ENCODE measurements at places on chromosomes 1 and 21.
A peak's percentile ranks its signal among the peaks of the same experiment; 100 is the strongest.

- DNase-seq = no peak
Measured at GRCh38 chr1:166701603-166702100, 137.6 kb upstream of the POGK start.

DNA sequence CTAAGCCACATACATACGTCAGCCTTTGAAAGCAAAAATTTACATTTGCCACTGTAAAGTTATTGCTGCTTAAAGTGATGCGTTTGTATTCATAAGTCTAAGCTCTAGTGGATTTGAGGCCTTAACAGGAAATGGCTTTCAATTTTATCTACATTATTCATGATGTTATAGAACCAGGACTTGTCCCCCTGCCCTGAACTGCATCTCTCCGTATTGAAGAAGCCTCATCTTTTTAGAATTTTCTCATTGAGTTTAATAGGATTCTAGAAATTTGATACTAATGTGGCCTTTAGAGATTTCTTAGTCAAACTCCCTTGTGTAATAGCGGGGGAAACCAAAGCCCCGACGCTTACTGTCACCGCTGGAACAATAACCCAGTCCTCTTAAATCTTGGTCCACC, 9.9 kb downstream of the UTP25 start:
- no peak for DNase-seq

- no peak for DNase-seq
Measured at GRCh38 chr1:68046423-68046822, 4.0 kb downstream of the DIRAS3 start.

- DNase-seq = no peak
Measured at GRCh38 chr1:185886671-185887070, 152.5 kb downstream of the HMCN1 start.

DNA sequence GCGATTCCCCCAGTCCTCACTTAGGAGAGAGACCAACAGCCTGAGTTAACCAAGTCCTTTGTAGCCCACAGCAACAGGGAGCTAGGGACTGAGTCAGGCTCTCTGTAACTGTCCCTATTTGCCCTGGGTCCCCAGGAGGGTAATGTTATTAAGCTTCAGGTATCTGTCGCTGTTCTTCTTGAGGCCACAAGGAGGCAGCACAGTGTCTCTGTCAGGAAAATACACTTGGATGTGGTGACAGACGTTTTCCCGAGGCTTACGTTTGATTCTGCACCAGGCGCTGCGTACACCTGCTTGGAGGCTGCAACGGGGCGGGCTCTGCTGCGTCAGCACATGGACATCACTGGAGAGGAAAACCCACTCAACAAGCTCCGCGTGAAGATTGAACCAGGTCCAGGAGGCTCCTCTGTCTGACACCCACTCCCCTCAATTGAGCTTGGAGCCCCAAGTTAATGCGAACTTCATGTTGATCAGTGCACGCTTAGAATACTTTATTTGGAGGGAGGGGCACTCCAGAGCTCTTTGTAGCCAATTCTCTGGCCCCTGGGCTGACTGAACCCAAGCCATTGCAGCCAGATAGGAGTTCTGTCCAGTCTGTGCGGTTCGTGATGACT, 10.7 kb upstream of the ELF3 start:
- DNase-seq = no peak

GRCh38 chr1:27605796-27606707, 2.1 kb upstream of the AHDC1 start:
- DNase-seq = no peak

DNA sequence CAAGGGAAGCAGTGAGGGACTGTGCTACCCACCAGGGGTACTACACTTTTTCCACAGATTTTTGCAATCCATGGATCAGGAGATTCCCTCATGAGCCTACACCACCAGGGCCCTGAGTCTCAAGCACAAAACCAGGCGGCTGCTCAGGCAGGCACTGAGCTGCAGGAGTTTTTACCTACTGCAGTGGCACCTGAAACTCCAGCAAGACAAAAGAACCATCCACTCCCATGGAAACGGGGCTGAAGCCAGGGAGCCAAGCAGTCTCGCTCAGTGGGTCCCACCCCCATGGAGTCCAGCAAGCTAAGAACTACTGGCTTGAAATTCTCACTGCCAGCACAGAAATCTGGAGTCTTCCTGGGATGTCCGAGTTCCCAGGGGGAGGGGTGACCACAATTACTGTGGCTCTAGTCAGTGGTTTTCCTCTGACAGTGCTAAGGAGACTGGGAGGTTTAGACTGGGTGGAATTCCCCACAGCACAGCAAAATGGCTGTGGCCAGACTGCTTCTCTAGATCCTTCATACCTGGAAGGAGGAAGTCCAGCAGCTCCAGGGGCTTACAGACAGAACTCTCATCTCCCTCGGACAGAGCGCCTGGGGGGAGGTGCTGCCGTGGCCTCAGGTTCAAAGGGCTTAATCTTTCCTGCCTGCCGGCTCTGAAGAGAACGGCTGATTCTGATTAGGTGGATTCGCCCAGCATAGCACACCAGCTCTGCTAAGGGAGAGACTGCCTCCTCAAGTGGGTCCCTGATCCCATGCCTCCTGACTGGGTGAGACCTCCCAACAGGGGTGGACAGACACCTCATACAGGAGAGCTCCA, 437.8 kb downstream of the LTN1 start:
- no peak for DNase-seq

GRCh38 chr1:213201380-213202155, 150.5 kb downstream of the RPS6KC1 start:
- peak; percentile 17 for DNase-seq

GRCh38 chr1:908661-909060, 15.1 kb upstream of the SAMD11 start:
- no peak for DNase-seq

DNA sequence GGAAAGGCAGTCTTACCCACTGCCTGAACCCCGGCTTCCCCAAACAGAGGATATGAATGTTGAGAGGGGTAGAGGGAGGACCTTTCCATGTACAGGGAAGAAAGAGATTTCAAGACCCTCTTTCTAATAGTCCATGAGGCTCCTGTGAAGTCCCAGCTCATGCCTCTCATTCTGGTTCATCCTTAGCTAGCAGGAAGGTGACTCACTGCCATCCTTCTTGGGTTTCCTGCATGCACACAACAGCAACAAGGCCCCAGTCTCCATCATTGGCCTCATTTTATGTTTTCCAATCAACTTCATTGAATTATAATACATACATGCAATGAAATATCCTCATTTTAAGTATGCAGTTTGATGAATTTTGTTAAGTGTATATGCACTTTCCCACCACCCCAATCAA, 46.2 kb downstream of the SYT2 start:
- no peak for DNase-seq

- DNase-seq = no peak
Measured at GRCh38 chr1:18716785-18717678, 86.4 kb downstream of the PAX7 start.

DNA sequence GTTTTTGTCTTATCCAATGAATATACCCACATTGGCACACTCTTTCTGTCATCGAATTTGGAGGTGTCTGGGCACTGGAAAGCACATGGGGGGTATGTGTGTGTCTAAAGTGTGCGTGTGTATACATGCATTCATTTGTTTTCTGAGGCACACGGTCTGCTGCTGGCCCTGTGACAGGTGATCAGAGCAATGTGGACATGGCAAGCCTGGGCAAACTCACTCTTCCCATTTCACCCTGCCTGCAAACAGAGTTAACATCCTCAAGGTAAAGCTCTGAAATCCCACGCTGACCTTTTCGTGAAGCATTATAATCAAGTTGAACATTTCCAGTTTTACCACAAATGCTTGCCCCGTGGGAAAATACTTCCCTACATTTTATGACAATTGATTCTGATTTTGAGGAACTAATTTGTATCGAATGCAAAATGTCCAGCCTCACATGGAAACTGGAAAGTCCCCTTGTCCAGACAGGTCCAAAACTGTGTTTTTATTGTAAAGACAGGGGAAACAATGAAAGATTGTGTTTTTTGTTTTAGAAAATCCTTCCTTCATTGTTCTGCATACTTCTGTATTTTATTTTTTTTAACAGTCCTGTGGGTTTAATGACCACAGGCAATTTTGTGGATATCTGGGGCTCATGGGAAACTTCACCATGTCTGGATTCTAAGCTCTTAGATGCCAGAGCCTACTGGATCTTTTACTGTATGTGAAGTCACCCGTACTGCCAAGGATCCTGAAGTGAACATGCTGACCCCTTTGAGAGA, 160.9 kb downstream of the PBX1 start:
- DNase-seq = no peak

DNA sequence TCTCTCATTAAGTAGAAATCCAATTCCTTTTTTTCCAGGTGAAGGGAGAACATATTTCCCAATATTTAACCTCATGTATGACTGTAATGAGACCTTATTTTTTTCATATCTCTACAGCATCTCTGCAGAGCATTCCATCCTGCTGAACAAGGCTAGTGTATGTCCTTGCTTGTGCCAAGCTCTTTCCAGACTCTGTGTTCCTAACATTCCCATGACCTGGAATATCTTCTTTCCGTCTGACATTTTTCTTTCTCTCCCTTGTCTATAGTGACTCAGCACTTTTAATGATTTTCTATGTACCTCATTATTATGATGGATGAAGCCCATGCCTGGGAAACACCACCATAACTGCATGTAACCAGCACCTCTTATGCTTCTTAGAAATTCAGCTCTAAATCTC, 278.3 kb upstream of the NRIP1 start:
- peak; percentile 9 for DNase-seq

DNA sequence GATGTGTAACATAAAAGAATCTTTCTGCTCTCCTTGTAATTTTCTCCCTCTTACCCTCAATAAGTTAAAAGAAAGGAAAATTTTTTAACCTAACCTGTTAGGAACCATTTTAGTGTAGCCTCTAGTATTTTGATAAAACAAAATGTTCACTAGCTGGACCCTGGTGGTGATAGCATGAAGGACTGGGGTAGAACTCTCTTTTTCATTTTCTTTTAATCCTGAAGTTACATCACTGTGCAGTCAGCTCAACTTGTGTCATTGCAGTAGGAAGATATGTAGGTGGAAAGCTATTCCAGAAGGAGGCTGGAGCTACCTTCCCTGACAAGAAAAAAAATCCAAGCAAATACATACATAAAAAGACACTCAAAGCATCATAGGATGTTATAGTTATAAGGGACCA, 39.3 kb downstream of the NFIA start:
- no peak for DNase-seq

- DNase-seq = no peak
Measured at GRCh38 chr1:230194525-230194924, 127.5 kb downstream of the GALNT2 start.

GRCh38 chr1:160488347-160489058, 34.6 kb downstream of the SLAMF6 start:
- DNase-seq = no peak

- DNase-seq = no peak
Measured at GRCh38 chr1:63612971-63613370, 19.8 kb downstream of the PGM1 start.

DNA sequence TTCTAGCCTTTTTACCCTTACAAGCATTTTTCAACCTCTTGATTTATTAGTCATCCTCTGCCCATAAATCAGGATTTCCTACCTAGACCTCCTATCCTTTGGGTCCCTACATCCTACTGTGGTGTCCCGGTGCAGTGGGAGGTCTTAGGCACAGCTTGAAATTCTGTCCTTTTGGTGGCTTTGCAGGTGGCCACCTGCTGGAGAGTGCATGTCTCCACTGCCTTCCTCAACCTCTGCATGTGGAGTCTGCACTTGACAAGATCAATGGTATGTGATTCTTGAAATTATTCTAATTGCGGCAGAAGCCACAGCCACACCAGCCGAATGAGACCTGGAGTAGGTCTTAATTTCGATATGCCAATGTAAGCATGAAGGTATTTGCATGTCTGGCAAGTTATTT, 11.4 kb upstream of the KCNA3 start:
- DNase-seq = no peak

GRCh38 chr1:164728719-164729118, 169.7 kb downstream of the PBX1 start:
- no peak for DNase-seq

All from non-pigmented ciliary epithelial cell (primary cell).